ENCODE measurements at places on chromosomes 1 and 21.

DNA sequence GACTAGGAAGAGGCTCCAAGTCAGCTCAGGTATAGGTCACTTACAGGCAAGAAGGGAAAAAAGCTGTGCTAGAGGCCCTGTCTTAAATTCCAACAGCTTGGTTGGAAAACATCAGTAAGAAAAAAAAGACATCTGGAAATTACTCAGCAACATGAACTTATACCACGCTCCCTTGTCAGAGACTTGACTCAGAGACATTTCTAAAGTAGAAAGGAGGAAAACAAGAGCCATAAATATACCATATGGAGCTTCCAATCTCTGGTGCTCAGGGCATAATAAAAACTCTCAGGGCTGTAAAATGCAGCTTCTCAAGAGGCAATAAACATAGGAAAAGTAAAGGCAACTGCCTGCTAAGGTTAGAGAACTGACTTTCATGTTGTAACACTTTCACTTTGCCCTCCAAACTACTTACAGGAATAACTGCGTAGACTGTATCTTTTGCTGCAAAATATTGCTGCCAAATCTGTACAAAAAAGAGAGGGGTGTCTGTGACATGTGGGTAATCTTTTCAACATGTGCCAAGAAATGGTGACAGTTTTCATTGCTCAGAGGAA is 14.7 kb downstream of the ATPAF1 start:
- no peak for DNase-seq

DNA sequence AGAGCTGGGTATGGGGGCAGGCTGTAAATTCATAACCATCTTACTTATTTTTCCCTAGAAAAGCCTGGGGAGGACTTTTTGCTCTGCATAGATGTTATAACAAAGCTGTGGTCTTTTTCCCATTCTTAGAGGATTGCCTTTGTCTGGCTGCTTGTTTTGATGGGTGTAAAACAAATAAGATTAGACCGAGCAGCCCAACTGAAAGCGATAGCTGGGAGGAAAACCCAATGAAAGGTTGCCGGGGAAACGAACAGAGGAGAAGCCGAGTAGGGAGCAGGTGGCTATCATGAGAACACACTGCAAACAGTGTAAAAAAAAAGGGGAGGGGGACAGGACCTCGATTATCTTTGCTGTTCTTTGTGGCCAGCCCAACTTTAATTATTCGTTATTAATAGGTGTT is 1.9 kb downstream of the ELAVL4 start:
- no peak for DNase-seq

GRCh38 chr1:229666585-229666984 is 40.5 kb downstream of the URB2 start:
- DNase-seq, result no peak

DNA sequence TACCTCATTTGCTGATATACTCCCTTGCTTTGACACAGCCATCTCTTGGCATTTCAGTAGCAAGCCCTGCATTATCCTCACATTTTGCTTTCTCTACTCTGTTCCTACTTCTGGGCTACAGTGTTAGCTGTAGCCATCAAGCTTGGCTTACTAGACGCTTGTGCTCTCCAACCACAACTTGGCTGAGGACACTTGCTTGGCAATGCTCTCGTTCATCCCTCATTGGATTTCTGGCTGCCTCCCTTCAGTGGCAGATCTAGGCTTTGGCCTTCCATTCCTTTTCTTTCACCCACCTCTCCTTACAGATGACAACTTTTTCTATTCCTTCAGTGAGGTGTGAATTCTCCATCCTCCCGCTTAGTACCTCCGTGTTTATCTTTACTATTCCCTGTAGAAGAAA is 428.7 kb upstream of the LRRC7 start:
- no peak for DNase-seq

GRCh38 chr1:41919764-41920397 is 1.2 kb upstream of the HIVEP3 start:
- no peak for DNase-seq

GRCh38 chr1:92571578-92571977 is 84.9 kb upstream of the GFI1 start:
- no peak for DNase-seq

- DNase-seq, result no peak
Observed at GRCh38 chr21:34988139-34988538, 61.0 kb downstream of the RUNX1 start.

- DNase-seq, result no peak
Observed at GRCh38 chr1:91080650-91081049, 58.8 kb upstream of the ZNF644 start.

DNA sequence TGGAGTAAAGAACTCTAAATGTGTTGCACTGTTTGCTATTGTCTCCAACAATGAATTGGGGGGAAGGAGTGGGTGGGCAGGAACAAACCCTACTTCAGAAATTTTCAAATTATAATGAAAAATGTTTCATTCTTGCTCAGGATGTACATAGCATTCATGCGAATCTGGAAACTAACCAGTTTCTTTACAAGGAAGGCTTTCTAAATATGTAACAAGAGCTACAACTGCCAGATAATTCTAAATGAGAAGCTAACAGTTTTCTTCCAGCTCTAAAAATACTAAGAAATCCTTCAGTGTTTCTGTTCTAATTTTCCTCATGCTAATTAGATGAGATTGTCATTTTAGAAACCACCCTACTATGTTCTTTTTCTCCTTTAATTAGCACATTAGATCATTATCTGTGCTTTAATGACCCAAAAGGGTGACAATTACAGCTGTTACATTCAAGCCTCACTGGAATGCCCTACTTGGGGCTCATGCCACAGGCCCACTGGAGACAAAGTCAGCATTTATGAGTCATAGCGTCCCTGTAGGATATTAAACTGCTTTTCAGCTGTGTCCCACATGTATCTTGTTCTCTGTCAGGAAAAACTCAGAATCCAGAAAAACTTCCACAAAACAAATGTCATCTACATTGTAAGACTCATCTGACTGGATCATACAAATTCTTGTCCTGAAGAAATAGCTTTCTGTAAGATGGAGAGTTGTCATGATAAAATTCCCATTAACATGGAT is 804.6 kb upstream of the CXADR start:
- no peak for DNase-seq

DNA sequence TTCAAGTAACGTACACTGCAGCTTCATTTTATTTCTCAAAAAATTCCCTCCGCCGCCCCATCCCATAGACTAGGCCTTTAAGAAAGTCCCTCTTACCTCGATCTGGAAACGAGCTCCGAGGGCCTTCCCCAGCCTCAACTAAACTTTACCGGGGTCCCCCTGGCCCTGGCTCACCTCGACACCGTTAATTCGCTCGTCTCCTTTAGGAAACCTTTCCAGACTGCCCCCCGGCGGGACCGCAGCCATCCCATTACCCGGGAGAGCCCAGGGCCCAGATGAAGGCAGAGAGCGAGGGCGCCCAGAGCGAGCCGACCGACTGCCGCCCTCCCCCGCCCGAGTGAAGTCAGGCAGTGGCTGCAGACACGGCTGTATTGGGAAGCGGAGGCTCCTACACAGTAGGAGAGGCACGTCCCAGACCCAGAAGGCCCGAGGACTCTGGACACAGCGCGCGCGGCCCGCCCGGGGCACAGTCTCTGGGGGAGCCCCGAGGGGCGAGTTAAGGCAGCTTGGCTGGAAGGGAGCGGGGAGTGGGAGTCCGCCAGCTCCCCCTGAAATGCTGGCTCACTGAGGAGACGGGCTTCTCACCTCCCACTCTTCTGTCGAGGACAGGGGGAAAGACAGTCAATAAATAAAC is 14.6 kb downstream of the SEMA6C start:
- DNase-seq, result no peak

- DNase-seq, result no peak
Observed at GRCh38 chr1:98256700-98257099, 335.9 kb upstream of the DPYD start.

GRCh38 chr1:15799928-15800835 is 7.3 kb downstream of the UQCRHL start:
- no peak for DNase-seq

- DNase-seq, result no peak
Observed at GRCh38 chr1:32764826-32765569, 52.2 kb downstream of the YARS1 start.

GRCh38 chr1:208868554-208868953 is 624.4 kb upstream of the PLXNA2 start:
- no peak for DNase-seq

GRCh38 chr21:44666401-44667320 is at the start of gene KRTAP12-2:
Gene KRTAP12-2 (minus strand): TSS chr21:44666927. CDS start chr21:44666886, 41 bp downstream.
- no peak for DNase-seq

DNA sequence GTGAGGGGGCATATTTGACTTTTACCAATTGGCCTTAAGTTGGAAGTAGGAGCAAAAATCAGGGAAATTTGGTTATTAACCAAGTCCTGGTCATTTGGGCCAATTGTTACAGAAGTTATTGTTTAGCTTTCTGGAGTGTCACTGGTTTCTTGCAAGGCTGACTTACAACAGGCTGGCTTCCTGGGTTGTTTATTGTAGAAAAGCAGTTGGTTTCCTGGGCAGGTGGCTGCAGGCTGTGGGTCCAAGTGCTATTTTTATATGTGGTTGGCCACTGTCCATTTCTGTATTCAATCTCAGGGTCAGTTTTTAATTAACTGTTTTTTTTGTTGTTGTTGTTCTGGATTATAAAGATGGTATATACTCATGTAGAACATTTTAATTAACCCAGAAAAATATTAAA is 174.1 kb downstream of the KCNJ6 start:
- DNase-seq, result no peak

- DNase-seq, result no peak
Observed at GRCh38 chr1:179230721-179231120, 1.2 kb upstream of the ABL2 start.

- no peak for DNase-seq
Observed at GRCh38 chr1:242873661-242874060, 349.2 kb upstream of the PLD5 start.

GRCh38 chr21:44441581-44442265 is 13.6 kb upstream of the LRRC3 start:
- no peak for DNase-seq

- DNase-seq, result no peak
Observed at GRCh38 chr21:43726686-43727518, 8.0 kb downstream of the PDXK start.

- no peak for DNase-seq
Observed at GRCh38 chr1:21931171-21932093, 5.7 kb downstream of the HSPG2 start.

- DNase-seq, result no peak
Observed at GRCh38 chr1:48039088-48040054, 42.2 kb upstream of the TRABD2B start.

- no peak for DNase-seq
Observed at GRCh38 chr1:245366886-245367285, 212.1 kb downstream of the KIF26B start.

DNA sequence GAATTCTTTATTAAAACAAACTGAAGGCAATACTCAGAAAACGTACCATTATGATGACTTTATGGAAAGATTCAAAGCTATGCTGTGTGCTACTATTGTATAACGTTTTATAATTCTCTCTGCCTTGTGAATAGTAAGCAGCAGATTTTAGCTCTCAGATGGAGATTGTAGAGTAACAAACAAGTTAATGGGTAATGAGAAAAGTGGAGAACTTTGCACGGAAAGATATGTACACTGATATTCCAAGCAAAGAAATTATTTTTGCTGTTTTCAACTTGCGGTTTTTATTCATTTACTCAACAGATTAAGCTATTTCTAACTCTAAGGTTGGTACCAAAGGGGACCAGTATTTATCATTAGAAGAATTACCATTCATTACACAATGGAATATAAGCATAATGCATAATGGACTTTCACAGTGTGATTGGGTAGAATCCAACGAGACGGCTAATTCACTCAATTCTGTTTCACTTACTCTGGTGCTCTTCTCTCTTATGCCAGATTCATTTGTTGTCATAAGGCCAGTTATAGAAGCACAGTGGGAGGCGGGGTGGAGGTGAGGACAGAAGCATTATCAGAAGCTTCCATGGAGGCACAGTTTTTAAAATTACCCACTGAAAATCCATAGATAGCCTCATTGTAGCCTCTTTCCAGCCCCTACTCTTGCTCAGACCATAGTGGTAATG is 38.6 kb downstream of the ATP1B1 start:
- no peak for DNase-seq

- DNase-seq, result no peak
Observed at GRCh38 chr1:39800471-39800835, 11.8 kb upstream of the BMP8B start.

DNA sequence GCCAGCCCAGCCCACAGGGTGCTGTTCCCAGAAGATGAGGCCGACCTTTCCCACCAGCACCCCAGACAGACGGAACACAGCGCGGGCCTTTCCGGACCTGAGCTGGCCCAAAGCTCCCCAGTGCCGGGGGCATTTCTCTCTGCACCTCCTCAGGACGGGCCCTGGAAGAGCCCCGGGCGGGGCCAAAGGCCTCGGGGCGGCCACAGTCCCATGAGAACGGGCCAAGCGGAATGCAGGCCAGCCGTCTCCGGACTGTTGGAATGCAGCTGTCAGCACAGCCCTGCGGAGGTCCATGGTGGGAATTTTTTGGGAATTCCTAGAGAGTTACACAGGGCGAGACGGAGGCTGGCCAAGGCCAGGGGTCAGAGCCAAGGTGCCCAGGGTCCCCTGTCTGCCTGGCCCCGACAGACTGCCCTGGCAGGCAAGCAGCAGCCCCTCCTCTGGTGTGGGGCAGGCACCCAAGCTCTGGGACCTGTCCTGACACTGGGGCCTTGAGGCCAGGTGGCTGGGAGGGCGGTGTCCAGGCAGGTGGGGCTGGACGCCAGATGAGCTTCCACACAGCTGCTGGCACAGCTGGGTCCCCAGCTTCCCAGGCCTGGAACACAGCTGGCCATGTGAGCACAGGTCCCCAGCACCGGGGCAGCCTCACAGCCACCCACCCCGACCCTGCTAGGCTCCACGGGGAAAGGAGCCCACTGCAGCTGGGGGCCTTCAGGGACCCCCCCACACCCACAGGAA is 63.0 kb downstream of the MEGF6 start:
- DNase-seq, result no peak

- no peak for DNase-seq
Observed at GRCh38 chr1:172325531-172325930, 95.0 kb upstream of the C1orf105 start.

GRCh38 chr1:28021064-28021463 is 61.3 kb downstream of the XKR8 start:
- DNase-seq, result no peak

DNA sequence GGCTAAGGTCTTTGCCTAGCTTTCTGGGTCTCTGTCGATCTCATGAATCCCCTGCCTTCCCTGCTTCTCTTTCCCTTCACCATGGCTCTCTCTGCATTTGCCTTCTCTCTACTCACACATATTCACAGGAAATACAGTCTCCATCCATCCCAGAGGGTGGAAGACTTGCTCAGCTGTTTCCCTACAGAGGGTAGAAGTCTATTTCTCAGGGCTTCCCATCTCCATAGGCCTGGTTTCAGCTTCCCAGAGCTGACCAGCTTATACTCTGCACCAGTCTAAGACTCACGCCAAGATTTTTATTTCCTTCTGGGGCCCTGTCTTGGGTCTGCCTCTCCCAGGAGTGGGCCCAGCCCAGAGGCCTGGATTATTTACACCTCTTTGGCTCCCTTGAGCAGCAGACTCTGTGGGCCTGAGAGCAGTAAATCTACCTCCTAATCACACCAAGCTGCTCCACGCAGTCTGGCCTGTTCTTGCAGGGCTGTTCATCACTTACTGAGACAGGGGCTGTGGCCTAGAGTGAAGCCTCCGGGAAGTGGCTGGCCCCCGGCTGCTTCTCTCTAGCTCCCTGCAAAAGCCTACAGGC is 102.5 kb downstream of the PLXNA2 start:
- DNase-seq, result no peak

Measured in cortex of kidney (tissue), 1 donor.